ENCODE measurements at places on chromosomes 3 and 15.

DNA sequence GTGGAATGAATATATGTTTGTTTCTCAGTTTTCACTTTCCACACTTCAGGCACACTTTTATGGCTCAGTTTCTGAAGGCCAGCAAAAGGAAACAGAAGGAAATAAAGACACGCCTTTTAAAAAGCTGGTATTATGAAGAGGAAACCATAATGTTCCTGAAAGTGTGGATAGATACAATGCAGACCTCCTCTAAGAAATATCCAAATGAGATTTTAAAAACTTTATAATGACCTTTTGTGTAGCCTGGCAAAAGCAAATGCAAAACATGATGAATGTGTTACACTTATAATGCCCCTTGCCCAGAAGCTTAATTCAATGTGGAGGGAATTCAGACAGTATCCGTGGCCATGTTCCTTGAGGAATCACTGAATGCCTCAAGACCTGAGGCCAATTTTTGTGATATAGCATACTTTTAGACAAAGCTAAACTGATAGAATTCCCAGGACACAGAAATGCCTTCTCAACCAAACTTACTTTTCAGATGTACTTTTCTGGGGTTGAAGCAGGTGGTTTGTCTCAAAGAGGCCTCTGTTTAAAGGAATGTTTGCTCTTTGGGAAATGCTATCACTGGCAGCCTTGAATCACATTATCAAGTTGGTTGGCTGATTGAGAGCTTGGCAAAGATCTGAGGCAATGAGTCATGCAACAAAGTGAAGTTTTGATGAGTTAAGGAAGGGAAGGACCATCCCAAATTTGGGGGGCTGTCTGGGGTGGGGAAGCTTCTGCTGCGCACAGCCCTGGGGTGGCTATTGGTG lies 77.1 kb upstream of the CACNA2D3 start:
- no peak for DNase-seq

- DNase-seq: no peak
Measured at GRCh38 chr3:178960181-178960580, 111.4 kb downstream of the ZMAT3 start.

DNA sequence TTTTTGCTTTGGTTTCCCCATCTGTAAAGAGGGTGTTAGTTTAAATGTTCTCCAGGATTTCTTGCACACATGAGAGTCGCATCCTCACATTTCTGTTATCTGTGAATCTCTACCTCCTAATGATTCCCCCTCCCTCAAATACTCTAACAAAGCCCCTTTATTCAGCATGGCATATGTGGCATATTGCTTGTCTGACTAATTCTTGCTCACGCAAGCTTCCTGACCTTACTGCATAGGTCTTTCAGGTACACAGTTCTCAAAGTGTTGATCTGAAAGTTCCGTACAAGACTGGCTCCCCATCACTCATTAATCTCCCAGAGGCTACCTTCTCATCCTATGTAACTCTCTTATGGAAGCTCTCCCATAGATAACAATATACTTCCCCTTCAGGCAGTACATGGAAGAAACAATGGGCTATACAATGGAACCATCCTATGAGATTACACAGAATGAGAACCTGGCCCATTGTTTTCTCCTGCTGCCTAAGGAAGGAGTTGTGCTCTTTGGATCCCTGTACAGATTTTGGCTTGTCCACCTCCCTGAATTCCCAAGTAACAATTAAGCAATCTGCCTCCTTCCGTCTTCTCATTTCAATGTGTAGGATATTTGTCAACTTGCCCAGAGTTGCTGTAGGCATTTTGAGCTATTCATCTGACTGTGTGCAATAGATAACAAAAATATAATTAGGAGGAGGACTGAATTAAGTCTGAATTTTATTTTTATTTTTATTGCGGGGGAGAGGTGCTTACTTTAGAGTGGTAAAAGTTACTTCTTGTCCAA lies 51.0 kb downstream of the PPARG start:
- no peak for DNase-seq

DNA sequence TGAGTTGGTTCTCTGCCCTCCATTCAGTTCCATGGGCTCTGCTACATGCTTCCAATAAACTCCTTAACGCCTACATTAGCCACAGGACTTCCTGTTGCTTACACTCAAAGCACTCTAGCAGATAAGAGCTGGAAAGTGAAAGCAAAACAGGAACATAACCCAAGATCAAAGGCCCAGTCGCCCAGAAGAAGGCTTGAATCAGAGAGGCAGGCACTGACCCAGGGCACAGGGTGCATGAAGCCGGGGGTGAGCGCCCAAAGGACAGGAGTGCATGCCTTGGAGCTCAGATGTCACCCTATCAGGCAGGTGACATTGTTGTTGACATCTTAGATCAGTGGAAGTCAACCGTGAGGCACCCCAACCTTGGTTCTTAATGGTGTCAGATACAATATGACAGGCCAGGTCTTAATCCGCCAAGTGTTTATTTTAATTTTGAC lies 235.1 kb downstream of the UACA start:
- peak; percentile 45 for DNase-seq

DNA sequence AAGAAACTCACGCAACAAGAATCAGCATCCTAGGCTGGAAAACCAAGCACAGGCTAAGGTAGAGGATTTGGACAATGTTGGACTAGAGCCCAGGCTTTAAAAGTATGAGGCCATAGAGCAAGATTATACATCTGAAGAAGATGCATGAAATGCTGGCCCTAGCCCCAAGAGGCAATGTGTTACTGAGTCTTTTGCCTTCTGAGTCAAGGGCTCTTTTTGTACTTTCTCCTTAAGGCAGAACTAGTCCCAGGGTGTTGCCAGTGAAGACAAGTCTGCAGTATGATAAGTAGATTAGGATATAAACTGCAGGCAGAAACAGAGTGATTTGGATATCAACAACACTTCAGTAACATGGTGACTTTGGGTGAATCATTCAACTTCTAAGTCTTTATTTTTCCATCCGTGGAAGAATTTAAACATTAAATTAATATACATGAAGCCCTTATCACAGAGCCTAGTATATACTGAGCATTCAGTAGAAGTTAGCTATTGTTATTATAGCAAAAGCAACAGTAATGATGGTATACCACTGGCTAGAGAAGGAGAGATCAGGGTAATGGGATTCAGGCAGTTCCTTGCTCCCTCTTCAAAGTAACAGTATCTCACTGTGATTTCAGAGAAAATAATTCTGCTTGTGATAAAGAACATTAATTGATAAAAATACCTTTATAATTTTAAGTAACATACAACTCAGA lies 99.9 kb upstream of the MLF1 start:
- no peak for DNase-seq

- DNase-seq: no peak
Measured at GRCh38 chr15:88428805-88429605, 38.2 kb downstream of the MRPL46 start.

DNA sequence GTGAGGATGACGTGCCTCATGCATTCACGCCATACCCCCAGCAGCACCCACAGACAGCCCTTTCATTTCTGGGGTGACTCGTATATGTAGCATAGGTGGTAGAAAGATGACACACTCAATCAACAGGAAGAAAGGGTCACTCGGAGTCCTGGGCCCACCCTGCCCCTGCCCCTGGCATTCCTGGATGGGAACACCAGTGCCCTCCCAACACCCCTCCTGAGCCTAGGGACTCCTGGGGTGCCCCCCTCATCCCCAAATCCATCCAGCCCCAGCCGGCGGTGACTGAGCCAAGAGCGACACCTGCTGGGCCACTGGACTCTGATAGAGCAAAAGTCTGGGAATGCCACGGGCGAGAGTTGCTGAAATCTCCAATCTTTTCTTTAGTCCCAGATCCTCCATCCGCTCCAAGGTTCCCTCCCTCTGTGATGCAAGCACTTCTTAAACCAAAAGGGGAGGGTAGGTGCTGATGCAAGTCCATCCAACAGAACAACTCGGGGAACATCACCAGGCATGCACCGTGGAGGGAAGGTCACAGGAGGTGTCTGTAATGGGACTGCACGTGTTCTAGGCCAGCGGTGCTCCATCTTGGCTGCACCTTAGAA lies 31.1 kb downstream of the ACAN start:
- no peak for DNase-seq

- DNase-seq: no peak
Measured at GRCh38 chr15:63354821-63355650, 26.6 kb downstream of the CA12 start.

GRCh38 chr3:115401851-115402501 lies 221.3 kb upstream of the GAP43 start:
- no peak for DNase-seq

DNA sequence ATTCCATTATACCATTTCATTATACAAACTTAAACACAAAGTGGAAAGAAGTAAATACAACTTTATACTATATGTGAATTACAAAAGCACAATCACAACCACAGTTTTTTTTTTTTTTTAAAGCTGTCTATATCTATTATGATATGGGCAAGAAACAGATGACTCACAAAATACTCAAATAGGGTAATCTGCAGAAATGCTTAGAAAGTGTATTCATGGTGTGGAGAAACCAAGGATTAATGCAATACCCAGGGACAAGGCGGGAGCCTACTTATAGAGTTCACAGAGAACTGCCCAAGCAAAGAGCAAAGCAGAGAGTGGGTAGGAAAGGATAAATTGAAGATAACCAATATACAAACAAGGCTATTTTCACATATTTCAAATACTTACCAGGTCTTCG lies 332.0 kb downstream of the FHIT start:
- no peak for DNase-seq
